Cardiac muscle cell (in vitro differentiated cells and primary cell): ENCODE measurements at places on chromosomes 13 and 19. TPM values are rescaled to one million over a fixed set of nuclear protein-coding genes. Genes with fewer than 3 reads are reported as not detected.

The PODNL1 gene
- 0.24 and 0.67 TPM in 2 replicates for total RNA-seq

The KLK6 gene
- 0.30 and 0.99 TPM in 2 replicates for total RNA-seq

The MTUS2 gene
- 37.3 and 96.9 TPM in 2 replicates for total RNA-seq

The SBK3 gene
- 0.71 and 0.88 TPM in 2 replicates for total RNA-seq

The PCDH17 gene
- total RNA-seq: 9.6 and 11.1 TPM in 2 replicates
